ENCODE measurements at places on chromosomes 5 and 9. TPM values are rescaled to one million over a fixed set of nuclear protein-coding genes. Genes with fewer than 3 reads are reported as not detected.

The ORM1 gene
- not detected for total RNA-seq

DNA sequence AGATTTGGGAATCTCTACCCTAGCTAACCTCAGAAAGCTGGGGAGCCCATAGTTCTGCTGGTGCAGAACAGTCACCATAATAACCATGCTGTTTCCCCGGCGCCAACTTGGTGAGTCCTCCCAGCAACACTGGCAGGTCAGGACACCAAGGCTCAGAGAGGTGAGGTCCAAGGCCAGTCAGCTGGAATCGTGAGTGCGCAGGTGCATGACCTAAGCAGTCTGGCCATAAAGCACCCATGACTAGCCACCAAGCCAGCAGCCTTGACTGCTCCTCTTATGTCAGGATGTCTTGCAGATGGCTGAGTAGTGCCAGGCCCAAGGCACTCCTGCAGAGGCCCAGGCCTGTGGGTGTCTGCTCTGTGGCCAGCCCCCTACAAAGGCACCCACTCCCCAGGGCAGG is 2.6 kb downstream of the RNF44 start:
- H3K27me3 ChIP-seq: no peaks in the 10 kb centered on the region
- H3K27ac ChIP-seq: peak overlapping the region; percentile 98
- H3K4me1 ChIP-seq: peaks cover 14% of the 10 kb centered on the region
- no peak for DNase-seq

The PDE4D gene
- 75.6 TPM for total RNA-seq

DNA sequence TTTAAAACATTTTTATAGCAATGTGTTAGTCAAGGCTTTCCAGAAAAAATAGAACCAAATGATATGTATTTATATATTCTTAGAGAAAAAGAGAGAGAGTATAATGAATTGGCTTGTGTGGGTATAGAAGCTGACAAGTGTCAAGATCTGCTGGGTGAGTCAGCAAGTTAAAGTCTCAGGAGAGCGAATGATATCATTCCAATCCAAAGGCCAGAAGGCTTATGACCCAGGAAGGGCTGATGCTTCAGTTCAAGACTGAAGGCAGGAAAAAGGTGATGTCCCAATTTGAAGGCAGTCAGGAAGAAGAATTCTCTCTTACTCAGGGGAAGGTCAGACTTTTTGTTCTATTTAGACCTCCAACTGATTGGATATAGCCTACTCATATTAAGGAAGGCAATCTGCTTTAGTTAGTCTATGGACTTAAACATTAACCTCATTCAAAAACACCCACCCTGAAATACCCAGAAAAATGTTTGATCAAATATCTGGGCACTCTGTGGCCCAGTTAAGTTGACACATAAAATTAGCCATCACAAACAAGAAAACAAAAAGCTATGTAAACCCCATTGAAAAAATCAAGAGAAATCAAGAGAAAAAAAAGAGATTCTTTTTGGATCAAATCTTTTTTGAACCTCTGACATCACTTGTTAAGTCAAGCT is 189.6 kb downstream of the PIK3R1 start:
- H3K27me3 ChIP-seq: no peaks in the 10 kb centered on the region
- H3K27ac ChIP-seq: no peak overlapping the region
- H3K4me3 ChIP-seq: no peak overlapping the region
- H3K36me3 ChIP-seq: no peaks in the 10 kb centered on the region

DNA sequence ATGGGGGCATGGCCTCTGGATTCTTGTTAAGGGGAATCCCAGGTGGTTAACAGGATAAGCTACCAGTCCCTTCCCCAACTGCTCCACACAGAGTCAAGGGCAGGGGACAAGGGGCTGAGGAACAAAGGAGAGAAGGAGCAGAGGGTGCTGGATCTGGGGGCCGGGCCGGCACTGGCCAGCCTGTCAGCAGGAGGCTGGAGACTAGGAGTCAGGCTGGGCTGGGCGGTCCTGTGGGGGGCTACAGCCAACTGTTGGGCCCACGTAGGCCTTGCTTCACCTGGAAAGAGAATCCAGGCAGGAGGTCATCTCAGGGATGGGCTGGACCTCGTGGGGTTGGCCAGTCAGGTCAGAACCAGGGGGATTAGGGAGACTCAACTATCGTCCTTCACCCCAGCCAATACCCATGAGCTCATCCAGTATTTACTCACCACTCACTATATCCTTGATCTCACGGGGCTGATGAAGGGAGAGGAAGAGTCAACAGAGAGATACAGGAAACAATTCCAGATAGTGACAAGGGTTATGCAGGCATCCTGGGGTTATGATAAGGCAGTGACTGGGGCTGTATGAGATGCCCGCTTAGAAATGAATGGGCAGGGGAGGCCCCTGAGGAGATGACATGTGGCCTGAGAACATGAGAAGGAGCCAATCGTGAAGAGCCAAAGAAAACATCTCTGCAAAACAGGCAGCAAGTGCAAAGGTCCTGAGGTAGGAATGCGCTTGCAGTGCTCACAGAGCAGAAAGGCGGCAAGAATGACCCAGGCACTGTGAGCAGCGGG is 47.9 kb upstream of the SLC25A51 start:
- peak overlapping the region; percentile 57 for H3K27ac ChIP-seq
- no peaks in the 10 kb centered on the region for H3K27me3 ChIP-seq

GRCh38 chr9:2196757-2197156 is 181.6 kb downstream of the SMARCA2 start:
- no peaks in the 10 kb centered on the region for H3K27me3 ChIP-seq
- no peaks in the 10 kb centered on the region for H3K4me1 ChIP-seq
- no peak overlapping the region for H3K4me3 ChIP-seq
- DNase-seq: no peak

- no peak overlapping the region for H3K4me3 ChIP-seq
- DNase-seq: no peak
- no peaks in the 10 kb centered on the region for H3K36me3 ChIP-seq
- H3K4me1 ChIP-seq: no peaks in the 10 kb centered on the region
Measured at GRCh38 chr5:16856531-16856930, 79.6 kb downstream of the MYO10 start.

DNA sequence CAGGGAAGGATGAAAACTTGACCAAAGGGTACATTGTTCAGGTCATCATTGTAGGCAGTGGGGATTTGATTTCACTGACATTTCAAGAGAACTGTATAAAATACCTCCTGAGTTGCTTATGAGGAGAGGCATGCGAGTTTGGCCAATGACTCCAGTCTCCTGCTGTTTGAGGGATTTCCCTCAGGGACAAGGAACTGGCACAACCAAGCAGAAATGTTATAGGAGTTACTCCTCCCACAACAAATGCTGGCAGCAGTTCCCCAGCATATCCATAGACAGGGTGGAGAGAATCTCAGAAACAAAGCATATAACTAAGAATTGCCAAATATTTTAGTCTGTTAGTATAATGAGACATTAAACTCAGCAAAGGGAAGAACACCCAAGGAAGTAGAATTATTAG is 47.2 kb upstream of the FBXL7 start:
- no peaks in the 10 kb centered on the region for H3K4me1 ChIP-seq
- no peak for DNase-seq
- no peaks in the 10 kb centered on the region for H3K36me3 ChIP-seq
- no peak overlapping the region for H3K4me3 ChIP-seq
- H3K27ac ChIP-seq: no peak overlapping the region

GRCh38 chr5:149756354-149756753 is 26.2 kb downstream of the PPARGC1B start:
- DNase-seq: no peak
- no peaks in the 10 kb centered on the region for H3K4me1 ChIP-seq
- no peak overlapping the region for H3K27ac ChIP-seq
- no peaks in the 10 kb centered on the region for H3K27me3 ChIP-seq
- no peaks in the 10 kb centered on the region for H3K36me3 ChIP-seq
- no peak overlapping the region for H3K4me3 ChIP-seq

The FAM221B gene
- 0.46 TPM for total RNA-seq

GRCh38 chr5:169426784-169427183 is 125.8 kb upstream of the SLIT3 start:
- no peaks in the 10 kb centered on the region for H3K36me3 ChIP-seq
- H3K27ac ChIP-seq: no peak overlapping the region
- no peak overlapping the region for H3K4me3 ChIP-seq
- H3K4me1 ChIP-seq: no peaks in the 10 kb centered on the region

DNA sequence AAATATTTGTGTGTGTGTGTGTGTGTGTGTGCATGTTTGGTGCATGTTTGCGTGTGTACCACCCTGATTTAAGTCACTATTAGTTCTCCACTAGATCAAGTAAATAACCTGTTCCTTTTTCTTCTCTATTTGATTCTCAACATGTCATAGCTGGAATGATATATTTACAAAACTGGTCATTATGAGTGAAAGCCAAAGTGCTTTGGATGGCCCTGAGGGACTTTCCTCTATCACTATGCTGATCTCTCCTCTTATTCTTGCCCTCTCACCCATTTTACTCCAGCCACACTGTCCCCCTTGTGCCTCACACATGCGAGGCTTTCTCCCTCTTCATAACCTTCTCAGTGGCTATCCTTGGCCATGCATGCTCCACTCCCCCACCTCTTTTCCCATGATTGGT is 144.6 kb upstream of the NMUR2 start:
- no peak overlapping the region for H3K27ac ChIP-seq
- no peaks in the 10 kb centered on the region for H3K4me1 ChIP-seq
- no peak for DNase-seq
- no peak overlapping the region for H3K4me3 ChIP-seq

The TMOD1 gene
- 7.0 TPM for total RNA-seq

GRCh38 chr5:5422819-5423515 is 490 bp downstream of the ICE1 start:
- no peak for DNase-seq
- peak overlapping the region; percentile 98 for H3K4me3 ChIP-seq
- H3K36me3 ChIP-seq: no peaks in the 10 kb centered on the region
- no peaks in the 10 kb centered on the region for H3K27me3 ChIP-seq
- H3K4me1 ChIP-seq: peaks cover 5% of the 10 kb centered on the region

The GPBP1 gene
- 84.6 TPM for total RNA-seq

- H3K27ac ChIP-seq: no peak overlapping the region
- no peaks in the 10 kb centered on the region for H3K4me1 ChIP-seq
- no peak overlapping the region for H3K4me3 ChIP-seq
- no peak for DNase-seq
- no peaks in the 10 kb centered on the region for H3K27me3 ChIP-seq
Measured at GRCh38 chr9:122055701-122056100, 37.4 kb downstream of the TTLL11 start.

GRCh38 chr9:79210541-79211243 is 361.1 kb upstream of the TLE4 start:
- no peak for DNase-seq
- no peaks in the 10 kb centered on the region for H3K27me3 ChIP-seq
- H3K27ac ChIP-seq: no peak overlapping the region
- no peaks in the 10 kb centered on the region for H3K36me3 ChIP-seq
- no peaks in the 10 kb centered on the region for H3K4me1 ChIP-seq

- H3K4me3 ChIP-seq: no peak overlapping the region
- DNase-seq: no peak
- no peaks in the 10 kb centered on the region for H3K36me3 ChIP-seq
- no peaks in the 10 kb centered on the region for H3K27me3 ChIP-seq
- H3K27ac ChIP-seq: no peak overlapping the region
Measured at GRCh38 chr5:180862645-180863044, 1.6 kb upstream of the ZFP62 start.

DNA sequence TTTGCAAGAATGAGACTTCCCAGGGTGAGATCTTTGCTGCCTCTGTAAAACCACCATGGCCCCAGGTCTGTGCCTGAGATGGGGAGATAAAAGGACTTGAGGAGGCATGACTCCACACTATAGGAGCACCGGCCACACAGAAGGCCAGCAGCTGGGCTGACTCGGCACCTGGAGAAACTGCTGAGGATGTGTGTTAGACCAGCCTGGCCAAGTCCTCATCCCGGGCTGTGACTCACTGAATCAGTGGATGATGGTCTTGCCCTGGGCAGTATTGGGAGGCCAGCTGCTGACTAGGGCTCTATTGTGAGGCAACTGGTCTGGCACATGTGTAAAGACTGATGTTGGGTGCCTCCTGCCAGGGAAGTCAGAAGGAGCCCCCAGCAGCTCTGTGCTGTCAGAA is 286.2 kb downstream of the ACTL7B start:
- no peaks in the 10 kb centered on the region for H3K27me3 ChIP-seq
- no peaks in the 10 kb centered on the region for H3K36me3 ChIP-seq
- no peak for DNase-seq
- H3K27ac ChIP-seq: no peak overlapping the region

GRCh38 chr5:145141534-145141933 is 693.6 kb downstream of the PRELID2 start:
- no peaks in the 10 kb centered on the region for H3K36me3 ChIP-seq
- H3K4me1 ChIP-seq: no peaks in the 10 kb centered on the region
- H3K27ac ChIP-seq: no peak overlapping the region
- H3K27me3 ChIP-seq: no peaks in the 10 kb centered on the region

DNA sequence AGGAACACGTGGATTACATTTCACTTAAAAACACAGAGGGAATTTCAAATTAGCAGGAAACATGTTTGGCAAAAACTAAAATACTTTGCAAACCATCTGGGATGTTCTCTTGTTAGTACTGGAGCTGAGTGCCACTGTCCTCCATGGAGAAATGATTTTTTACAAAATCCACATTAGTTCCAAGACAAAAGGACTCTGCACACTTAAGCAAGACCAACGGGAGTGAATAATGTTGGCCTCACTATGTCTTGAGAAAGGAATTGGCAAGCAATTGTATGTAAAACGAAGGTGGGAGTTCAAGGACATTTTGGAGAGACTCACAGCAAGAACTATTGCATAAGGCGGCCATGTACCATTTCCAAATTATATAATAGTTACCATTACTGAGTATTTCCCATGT is 547.5 kb downstream of the EBF1 start:
- H3K4me1 ChIP-seq: no peaks in the 10 kb centered on the region
- H3K36me3 ChIP-seq: no peaks in the 10 kb centered on the region
- no peak overlapping the region for H3K4me3 ChIP-seq
- H3K27ac ChIP-seq: no peak overlapping the region
- no peak for DNase-seq

DNA sequence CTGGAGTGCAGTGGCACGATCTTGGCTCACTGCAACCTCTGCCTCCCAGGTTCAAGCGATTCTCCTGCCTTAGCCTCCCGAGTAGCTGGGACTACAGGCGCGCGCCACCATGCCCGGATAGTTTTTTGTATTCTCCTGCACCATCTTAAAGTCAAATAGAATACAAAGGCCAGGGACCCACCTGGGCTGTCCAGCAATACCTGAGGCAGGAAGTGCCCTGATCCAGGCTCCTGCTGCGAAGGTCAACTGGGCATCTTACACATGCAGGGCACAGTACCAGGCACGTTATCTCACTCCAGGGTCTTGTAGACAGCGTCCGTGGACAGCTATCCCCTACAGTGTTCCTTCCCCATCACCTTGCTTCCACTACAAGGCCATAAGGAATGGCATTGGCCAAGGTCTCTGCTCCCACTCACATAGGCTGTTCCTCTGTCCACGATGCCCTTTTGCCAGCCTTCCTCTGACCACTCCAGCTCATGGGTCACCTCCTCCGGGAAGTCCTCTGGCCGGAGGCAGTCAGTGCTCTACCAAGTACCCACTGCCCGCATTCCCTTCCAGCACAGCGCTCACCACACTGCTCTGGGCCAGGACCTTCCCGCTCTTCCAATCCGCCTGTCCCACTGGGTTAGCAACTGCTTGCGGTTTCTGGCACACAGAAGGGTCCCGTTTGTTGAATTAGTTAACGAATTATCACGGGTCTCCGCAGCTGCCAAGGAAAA is 978 bp downstream of the P4HA2 start:
- DNase-seq: no peak
- peak overlapping the region; percentile 88 for H3K27ac ChIP-seq
- H3K36me3 ChIP-seq: no peaks in the 10 kb centered on the region
- no peaks in the 10 kb centered on the region for H3K27me3 ChIP-seq

Data from prostate gland (tissue), 2 donors.